Fibroblast of skin of right biceps (primary cell): ENCODE measurements at places on chromosomes 2 and 18.
A peak's percentile ranks its signal among the peaks of the same experiment; 100 is the strongest.

DNA sequence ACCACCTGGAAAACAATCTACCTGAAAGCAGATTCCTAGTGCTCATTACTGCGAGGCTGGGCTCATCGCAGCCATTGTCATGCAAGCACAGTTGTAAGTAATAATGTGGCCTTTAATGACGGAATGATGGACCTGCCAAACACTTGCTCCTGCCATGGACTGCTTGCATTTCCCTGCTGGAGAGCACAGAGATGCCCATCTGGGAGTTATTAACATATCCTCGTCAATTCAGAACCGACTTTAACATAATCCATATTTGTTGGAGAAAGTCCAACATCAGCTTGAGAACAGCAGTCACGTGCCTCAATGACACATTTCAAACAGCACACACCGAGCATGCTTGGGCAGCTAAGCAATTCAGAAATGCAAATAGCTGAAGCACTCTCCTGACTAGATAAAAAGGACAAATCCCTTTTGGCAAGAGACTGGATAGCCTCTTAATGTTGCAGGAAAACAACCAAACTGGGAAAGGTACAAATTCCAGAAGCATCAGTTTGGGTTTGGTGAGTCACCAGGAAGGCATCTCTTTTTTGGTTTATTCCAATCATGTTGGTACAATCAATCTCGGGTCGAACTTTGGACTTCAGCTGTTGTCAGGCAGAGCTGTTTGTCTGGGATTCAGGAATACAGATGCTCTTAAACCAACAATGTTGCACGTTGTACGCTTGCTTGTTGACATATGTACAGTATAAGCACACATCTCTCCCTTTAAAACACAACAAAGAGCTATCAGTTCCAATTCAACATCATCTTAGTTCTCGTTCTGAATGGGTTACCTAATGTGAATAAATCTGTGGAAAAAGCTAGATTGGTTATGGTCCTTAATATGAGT, 395.8 kb downstream of the LNPK start:
- peak; percentile 83 for DNase-seq

GRCh38 chr18:28884304-28884703, 707.4 kb upstream of the CDH2 start:
- peak; percentile 8 for DNase-seq

DNA sequence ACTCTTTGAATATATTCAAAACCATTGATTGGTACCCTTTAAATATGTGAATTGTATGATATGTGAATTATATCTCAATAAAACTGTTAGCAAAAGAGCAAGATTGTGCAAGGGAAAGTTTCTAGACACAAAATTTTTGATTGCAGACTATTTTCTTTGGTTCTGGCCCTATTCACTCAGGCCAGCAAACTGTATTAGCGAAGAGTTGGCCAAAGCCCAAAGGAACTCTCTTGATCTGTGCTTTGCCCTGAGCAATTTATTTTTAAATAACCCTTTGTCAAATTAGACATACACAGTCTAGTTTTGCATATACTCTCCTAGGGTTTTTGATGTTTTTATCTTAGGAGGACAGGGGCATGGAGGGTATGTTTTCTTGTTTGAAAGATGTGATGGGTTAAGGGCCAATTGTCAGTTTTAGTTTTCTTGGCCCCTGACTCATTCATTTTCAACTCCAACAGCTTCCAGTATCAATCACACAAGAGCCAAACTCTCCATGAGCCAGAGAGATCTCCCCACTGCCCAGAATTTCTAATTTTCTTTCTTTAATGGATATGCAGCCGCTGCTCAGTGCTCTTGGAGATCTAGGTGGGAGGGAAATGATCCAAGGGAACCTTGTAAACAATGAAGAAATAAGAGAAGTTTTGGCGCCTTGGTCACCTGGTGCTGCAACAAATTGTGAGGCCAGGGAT, 231.5 kb downstream of the SRBD1 start:
- DNase-seq: no peak

DNA sequence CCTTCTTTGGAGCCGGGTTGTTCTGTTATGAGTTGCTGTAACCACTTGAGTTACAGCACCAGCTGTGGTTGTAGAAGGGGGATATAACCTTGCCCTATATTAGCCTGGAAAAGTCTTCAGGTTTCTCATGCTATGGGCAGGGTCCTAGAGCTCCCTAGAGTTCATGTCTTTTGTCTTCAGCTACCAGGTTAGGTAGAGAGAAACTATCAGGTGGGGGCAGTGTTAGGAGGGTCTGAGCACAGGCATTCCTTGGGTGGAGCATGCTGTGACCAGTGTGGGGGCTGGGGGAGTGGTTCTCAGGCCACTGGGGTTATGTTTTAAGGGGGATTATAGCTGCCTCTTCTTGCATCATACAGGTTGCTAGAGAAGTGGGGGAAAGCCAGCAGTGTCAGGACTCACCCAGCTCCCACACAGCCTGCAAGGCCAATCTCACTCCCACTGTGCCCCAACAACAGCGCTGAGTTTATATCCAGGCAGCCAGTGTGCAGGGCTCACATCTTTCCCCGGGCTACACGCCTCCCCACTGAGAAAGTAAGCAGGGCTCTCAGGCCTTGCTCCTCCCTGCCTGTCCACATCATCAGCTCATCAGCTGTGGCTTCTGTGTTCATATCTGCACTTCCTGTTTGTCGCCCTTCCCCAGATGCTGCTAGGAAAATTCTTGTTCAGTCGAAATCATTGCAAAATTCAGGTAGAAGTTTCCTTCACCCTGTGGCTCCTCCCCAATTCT, 133.8 kb upstream of the NRXN1 start:
- peak; percentile 16 for DNase-seq
